ENCODE measurements at places on chromosomes 1 and 21.

- H3K27me3 ChIP-seq = no peaks in the 10 kb centered on the region
- H3K36me3 ChIP-seq = no peaks in the 10 kb centered on the region
- H3K27ac ChIP-seq = no peak overlapping the region
- H3K4me1 ChIP-seq = peaks cover 20% of the 10 kb centered on the region
- no peak for DNase-seq
- H3K4me3 ChIP-seq = no peak overlapping the region
These were observed 77.7 kb downstream of the CYYR1 start for GRCh38 chr21:26495283-26495849.

DNA sequence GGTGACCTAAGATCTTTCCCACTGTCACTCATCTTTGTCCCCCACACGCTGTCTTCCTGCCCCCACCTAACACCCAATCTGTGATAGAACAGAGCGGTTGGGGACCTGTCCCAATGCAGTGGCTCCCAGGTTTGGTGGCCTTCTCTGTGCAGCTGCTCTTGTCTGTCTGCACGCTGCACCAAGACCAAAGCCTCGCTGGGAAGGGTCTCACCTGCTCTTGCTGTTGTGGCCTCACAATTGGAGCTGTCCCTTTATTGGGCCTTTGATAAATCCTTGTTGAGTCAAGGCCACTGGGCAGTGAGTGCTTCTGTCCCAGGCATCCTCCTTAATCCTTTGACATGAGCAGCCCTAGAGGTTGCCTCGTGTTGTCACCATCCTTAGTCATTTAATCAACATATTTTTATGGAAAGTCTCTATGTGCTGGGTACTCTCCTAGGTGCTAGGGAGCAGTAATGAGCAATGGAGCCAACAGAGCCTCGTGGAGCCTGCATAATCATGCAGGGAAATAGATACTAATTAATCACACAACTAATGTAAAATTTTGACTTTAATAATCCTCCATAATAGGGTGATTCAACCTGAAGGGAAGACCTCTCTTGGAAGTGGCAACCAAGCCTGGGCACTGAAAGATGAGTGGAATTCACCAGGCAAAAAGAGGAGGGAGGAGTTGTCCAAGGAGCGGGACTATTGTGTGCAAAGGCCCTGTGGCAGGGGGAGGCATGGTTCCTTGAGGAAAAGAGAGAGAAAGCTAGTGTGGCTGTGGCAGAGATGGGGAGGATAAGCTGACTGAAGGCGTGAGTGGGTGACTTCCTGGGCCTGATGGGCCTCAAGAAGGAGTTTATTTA is 57.6 kb downstream of the MAN1C1 start:
- no peak overlapping the region for H3K4me3 ChIP-seq
- peaks cover 3% of the 10 kb centered on the region for H3K4me1 ChIP-seq
- DNase-seq = no peak
- H3K36me3 ChIP-seq = peaks cover 30% of the 10 kb centered on the region

- H3K36me3 ChIP-seq = no peaks in the 10 kb centered on the region
- no peak overlapping the region for H3K4me3 ChIP-seq
- H3K27ac ChIP-seq = no peak overlapping the region
- DNase-seq = no peak
These were observed 28.2 kb downstream of the LHX4 start for GRCh38 chr1:180258290-180258689.

- DNase-seq = no peak
- no peak overlapping the region for H3K27ac ChIP-seq
- no peak overlapping the region for H3K4me3 ChIP-seq
- H3K4me1 ChIP-seq = peaks cover 4% of the 10 kb centered on the region
- H3K36me3 ChIP-seq = peaks cover 7% of the 10 kb centered on the region
These were observed 33.1 kb downstream of the BCL9 start for GRCh38 chr1:147574401-147574800.

Measured in osteocyte (in vitro differentiated cells).